ENCODE measurements at places on chromosomes 16 and 17. TPM values are rescaled to one million over a fixed set of nuclear protein-coding genes. Genes with fewer than 3 reads are reported as not detected.

GRCh38 chr17:6159541-6160231, 89.5 kb downstream of the WSCD1 start:
- DNase-seq: no peak

HCRT gene
- not detected for total RNA-seq

PABPN1L gene
- not detected for total RNA-seq

GRCh38 chr16:500709-501108, 26.8 kb upstream of the CAPN15 start:
- DNase-seq: no peak

NPB gene
- total RNA-seq: 2.6 TPM

- no peak for DNase-seq
Measured at GRCh38 chr17:67025216-67025792, 19.1 kb upstream of the CACNG1 start.

ITGB4 gene
- 33.3 TPM for total RNA-seq

KRTAP4-4 gene
- total RNA-seq: not detected

GRCh38 chr16:82017911-82018568, 6.8 kb upstream of the SDR42E1 start:
- DNase-seq: no peak

NPIPA3 gene
- total RNA-seq: 1.2 TPM

DNA sequence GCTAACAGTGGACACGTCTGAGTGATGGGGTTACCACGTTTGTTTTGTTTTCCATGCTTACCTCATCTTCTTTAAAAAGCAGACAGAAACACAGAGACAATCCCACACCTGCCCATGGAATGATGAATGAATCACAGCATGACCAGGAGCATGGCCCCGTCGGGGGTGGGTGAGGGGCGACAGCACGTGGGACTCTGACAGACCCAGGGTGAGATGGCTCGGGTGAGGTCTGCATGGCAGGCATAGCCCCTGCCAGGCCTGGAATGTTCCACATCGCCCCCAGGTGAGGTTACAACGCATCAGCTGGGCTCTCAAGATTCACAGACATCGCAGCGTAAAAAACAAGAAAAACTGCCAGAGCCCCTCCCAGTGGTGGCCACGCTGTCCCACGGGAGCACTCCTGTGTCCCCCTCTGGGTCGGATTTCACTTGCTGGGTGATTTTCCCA, 18.1 kb downstream of the SLC7A5 start:
- DNase-seq: no peak

- DNase-seq: no peak
Measured at GRCh38 chr17:29157310-29157709, 22.9 kb downstream of the MYO18A start.

- DNase-seq: no peak
Measured at GRCh38 chr17:81420769-81421462, 25.7 kb downstream of the BAHCC1 start.

- DNase-seq: no peak
Measured at GRCh38 chr17:29214215-29215146, 32.2 kb upstream of the CRYBA1 start.

CDRT15 gene
- not detected for total RNA-seq

ABCA10 gene
- total RNA-seq: under 0.01 TPM

RNF112 gene
- not detected for total RNA-seq

- DNase-seq: peak; percentile 84
Measured at GRCh38 chr16:23670137-23670776, 8.4 kb upstream of the PLK1 start.

DNA sequence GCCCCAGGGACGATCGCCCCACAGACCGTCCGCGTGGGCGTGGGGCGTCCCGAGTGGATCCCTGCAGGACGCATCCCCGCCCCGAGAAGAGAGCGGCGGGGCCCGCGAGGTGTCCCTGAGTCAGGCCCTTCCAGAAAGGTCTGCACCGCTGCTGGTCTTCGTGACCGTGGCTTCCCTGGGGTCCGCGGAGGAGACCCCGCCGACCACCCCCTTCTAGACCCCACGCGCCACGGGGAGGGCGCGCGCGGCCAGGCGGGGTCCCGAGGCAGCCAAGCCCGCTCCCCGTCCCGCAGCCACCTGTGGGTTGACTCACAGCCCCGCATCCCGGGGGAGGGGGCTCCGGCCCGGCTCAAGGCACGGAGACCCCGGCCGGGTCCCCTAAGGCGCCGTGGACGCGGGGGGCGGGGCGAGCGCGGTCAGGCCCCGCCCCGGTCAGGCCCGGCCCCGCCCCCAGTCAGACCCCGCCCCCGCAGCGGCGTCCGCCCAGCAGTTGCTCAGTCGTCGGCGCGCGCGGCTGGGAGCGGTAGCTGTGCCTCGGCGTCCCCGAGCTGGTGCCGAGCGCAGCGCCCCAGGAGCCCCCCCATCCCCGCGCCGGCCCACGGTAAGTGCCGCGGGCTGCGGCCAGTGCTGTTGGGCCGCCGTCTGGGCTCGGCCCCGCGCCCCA, at the start of gene BAIAP3:
BAIAP3 (plus strand) TSS at position 497 of the 664 bp plus-strand sequence. CDS start 4,905 bp downstream, outside the sequence.
- no peak for DNase-seq

All from epithelial cell of proximal tubule (primary cell).